Motor neuron (in vitro differentiated cells): ENCODE measurements at places on chromosomes 7 and 10.

DNA sequence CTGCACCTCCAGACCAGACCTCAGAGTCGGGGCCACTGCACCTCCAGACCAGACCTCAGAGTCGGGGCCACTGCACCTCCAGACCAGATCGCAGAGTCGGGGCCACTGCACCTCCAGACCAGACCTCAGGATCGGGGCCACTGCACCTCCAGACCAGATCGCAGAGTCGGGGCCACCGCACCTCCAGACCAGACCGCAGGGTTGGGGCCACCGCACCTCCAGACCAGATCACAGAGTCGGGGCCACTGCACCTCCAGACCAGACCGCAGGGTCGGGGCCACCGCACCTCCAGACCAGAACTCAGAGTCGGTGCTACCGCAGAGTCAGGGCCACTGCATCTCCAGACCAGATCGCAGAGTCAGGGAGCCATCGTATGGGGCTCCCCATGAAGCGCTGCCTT lies 105.9 kb downstream of the ACTR3B start:
- ATAC-seq = no peak

- no peak for ATAC-seq
Observed at GRCh38 chr7:135102372-135102771, 45.5 kb upstream of the TMEM140 start.

- no peak for ATAC-seq
Observed at GRCh38 chr7:7478569-7478968, 57.1 kb downstream of the COL28A1 start.

DNA sequence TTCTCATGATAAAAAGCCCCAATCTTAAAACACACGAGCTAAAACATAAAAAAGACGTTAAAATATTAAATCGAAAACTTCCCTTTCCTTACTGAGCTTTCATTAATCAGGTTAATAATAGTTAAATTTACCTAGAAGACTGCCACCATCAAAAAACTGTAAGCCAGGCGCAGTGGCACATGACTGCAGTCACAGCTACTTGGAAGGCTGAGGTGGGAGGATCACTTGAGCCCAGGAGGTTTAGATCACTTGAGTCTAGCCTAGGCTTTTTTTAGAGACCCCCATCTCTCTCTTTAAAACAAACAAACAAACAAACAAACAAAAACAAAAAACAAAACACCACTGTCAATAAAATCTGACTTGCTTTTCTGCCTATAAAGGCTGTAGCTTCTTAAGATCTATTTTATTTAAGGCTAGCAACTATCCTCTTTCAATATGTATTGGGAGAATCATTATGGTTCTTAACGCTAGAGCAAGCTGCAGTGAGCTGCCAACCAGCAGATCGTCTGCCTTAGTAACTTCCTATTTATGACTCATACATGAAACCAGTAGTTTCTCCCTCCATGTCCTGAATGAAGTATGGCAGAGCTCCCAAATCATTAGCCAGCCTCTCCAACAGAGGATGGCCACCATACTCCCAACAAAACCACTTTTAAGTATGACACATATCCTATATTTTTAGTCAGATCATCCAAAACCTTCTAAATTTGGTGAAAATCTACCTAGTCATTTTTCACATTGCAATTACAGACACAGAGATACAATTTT lies 163.7 kb downstream of the SRPK2 start:
- peak; percentile 27 for ATAC-seq

- ATAC-seq = no peak
Observed at GRCh38 chr7:111667488-111667887, 105.2 kb upstream of the IMMP2L start.

DNA sequence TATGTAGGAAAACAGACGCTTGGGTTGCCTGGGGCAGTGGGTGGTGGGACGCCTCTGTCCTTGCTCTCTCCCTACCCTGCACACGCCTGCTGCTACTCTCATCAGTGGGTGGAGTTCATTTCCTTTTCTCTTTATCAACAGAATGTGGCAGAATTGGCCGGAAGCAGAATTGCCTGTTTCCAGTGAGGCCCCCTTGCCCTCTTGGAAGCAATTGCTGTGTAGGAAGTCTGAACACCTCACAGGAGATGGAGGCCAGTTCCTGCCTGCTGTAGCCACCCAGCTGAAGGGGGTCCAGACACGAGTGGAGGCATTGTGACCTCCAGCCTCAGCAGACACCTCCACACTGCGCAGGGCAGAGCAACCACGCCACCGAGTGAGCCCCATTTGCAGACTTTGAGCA lies 331.6 kb upstream of the ZNF32 start:
- ATAC-seq = no peak

DNA sequence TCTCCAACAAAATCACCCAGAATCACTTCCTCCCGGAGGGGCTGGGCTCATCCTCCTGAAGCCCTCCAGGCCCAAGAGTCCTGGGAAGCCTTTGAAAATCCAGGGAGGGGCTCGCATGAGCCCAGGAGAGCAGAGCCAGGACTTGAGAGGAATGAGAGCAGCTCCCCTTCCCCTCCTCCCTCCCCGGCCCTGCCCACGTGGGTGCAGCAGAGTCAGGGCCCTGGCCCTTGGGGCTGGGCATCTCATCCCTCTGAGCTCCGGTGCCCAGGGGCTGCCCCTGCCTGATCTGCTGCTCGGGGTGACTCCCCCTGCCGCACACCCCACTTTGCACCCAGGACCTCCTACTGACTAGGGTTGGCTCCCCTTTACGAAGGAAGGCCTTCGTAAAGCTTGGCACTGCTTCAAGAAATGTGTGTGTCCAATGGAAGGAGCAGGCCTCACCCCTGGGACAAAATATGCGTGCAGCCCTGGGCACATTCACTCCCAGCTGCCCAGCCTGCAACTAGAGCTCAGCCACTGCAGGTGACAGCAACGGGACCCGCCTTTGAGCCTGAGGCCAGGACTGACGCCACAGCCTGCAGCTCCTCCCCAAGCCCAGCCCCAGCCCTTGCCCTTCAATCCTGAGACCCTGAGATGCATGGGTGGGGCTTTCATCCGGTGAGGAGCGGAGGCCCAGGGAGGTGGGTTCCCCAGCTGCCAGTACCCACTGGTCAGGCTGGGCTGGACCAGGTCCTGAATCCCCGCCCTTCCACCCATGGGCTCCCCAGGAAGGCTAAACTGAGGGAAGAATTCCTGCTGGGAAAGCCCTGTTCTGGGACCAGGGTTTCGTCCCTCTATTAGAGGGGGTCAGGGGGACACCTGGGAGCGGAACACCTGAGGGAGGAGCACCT lies 21.8 kb downstream of the PWWP2B start:
- ATAC-seq = peak; percentile 73
